Kasumi-1 (cell line): ENCODE measurements at places on chromosomes 1 and 21.
A peak's percentile ranks its signal among the peaks of the same experiment; 100 is the strongest.

DNA sequence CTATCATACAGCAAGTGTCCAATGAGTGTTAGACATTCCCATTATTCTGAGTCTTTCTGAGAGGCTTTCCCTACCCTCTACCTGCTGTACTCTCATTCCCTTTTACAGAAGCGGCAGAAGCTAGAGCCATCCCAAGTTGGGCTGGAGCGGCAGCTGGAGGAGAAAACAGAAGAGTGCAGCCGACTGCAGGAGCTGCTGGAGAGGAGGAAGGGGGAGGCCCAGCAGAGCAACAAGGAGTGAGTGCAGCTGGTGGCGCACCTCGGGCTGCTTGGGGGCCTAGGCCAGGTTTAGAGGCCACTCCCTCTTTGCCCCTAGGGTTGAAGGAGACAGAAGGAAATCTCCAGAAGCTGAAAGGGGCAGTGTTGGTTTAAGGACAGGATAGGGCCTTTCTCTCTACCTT lies 12.1 kb downstream of the CGN start:
- no peak for DNase-seq

DNA sequence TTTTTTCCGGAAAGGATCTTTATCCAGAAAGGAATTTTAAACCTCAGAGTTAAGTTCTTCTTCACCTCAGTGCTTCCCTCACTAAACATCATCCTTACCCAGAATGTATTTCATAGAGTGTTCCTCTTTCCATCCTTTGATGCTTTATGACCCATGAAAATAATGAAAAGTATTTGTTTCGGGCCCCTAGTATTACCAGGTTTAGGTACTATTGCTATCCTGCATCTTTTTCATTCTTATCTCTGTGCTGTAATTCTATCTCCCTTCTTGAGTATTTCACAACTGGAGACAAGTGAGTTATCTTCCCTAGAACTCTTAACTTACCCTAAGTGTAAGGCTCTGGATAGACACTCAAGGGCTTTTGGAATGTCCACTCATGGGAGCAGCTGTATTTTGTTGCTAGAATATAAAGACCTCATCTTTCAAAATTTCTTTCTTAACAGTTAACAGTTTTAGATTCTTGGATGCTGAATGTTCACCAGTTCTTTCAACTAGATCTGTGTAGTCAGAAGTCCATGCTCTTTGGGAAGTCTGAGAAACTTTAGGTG lies 26.2 kb downstream of the UCK2 start:
- no peak for DNase-seq

DNA sequence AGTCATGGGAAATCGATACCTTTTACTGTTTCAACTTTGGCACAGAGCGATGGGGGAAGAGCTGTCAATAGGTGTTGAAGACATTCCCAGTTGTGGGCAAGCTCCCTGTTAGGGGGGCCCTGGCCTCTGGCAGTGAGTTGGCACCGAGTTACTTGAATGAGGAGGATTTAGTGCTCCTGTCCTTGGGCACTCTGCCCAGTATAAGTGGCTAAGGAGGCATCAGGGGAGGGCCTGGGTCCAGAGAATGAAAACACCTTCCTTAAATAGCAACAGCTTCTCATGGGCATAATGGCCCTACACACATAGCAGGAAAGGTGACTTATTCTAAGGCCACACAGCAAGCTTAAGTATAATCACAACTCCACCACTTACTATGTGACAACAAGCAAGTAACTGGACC lies 664.4 kb downstream of the PTPRU start:
- DNase-seq: no peak

DNA sequence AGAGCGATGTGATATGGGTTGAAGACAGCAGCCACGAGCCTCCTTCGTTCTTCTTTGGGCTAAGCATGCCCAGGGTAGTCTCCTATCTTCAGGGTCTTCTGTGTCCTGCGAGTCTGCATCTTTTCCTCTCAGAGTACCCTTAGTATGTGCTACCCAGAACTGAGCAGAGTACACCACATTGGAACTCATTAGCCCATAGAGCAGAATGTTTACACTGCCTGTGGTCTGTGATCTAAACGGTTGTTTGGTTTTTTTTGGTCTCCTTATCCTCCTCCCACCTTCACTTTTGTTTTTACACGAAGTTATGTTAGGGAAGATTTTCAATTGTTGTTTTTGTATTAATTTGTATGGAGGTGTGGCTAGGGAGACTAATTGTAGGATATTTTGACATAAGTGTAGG lies 126.4 kb downstream of the NEK7 start:
- no peak for DNase-seq

- peak; percentile 82 for DNase-seq
These were observed 8.5 kb downstream of the FBXO2 start for GRCh38 chr1:11645670-11646265.

DNA sequence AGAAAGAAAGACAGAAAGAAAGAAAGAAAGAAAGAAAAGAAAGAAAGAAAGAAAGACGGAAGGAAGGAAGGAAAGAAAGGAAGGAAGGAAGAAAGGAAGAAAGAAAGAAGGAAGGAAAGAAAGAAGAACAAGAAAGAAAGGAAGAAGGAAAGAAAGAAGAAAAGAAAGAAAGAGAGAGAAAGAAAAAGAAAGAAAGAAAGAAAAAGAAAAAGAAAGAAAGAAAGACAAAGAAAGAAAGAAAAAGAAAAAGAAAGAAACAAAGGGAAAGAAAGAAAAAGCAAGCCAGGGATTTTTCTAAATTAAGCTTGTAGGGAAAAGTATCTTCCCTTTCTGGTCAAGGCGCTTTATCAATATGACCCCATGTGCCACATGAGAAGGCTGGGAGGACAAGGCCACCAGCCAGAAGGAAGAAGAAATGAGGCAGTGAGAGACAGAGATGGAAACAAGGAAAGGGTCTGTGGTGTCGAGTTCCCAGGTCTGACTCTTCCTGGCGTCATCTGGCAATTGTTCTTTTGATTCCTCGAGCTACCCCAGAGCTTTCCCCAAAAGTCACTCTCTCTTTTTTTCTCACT lies 88.4 kb upstream of the LPGAT1 start:
- DNase-seq: no peak

DNA sequence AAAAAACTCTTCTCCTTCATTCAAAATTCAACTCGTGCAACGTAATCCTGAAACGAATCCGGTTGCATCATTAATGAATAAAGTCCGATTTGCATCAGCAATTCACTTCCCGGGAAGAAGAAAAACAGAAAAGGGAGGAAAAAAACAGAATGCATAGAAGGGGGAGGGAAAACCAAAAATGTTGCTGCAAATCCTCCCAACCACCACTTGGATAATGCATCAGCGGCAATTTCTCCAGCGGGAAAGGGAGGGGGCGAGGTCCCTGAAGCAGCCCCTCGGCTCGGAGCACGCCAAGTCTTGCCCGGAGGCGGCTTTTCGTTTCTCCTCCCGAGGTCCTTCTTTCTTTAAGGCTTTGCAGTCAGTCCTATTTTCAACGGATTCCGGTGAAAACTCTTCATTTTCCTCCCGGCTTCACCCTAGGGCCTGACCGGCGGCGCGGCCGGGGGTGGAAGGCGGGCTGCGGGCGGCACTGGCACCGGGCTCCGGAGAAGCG lies 723 bp downstream of the CDC42BPA start:
- peak; percentile 21 for DNase-seq

GRCh38 chr1:167720965-167721616 lies 691 bp upstream of the MPZL1 start:
- peak; percentile 38 for DNase-seq

- no peak for DNase-seq
These were observed 41.7 kb upstream of the GPR153 start for GRCh38 chr1:6302568-6302967.

- DNase-seq: no peak
These were observed 2129.8 kb downstream of the NCAM2 start for GRCh38 chr21:23127973-23128372.

- DNase-seq: no peak
These were observed 859.3 kb downstream of the KCNT2 start for GRCh38 chr1:195748969-195749368.

GRCh38 chr1:15684042-15684461 lies at the start of gene PLEKHM2:
Gene PLEKHM2 (plus strand): TSS chr1:15684320. CDS start chr1:15684559, 239 bp downstream.
- DNase-seq: peak; percentile 16

DNA sequence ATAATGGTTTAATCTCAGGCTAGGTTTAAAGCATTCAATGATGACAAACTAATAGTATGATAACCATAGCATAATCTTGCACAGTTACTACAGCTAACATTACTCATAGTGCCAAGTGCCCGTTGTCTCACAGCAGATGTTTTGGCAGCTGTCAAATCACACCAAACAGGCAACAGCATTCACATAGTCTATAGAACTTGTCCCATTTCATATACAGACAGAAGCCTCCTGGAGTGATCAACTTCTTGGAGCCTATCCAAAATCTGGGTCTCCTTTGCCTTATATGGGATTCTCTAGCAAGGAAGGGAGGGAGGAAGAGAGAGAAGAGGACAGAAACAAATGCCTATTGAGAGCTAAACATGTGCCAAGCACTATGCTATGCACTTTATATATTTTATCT lies 250.6 kb upstream of the ZP4 start:
- no peak for DNase-seq

- no peak for DNase-seq
These were observed 119.1 kb downstream of the PTPRU start for GRCh38 chr1:29355375-29355774.

DNA sequence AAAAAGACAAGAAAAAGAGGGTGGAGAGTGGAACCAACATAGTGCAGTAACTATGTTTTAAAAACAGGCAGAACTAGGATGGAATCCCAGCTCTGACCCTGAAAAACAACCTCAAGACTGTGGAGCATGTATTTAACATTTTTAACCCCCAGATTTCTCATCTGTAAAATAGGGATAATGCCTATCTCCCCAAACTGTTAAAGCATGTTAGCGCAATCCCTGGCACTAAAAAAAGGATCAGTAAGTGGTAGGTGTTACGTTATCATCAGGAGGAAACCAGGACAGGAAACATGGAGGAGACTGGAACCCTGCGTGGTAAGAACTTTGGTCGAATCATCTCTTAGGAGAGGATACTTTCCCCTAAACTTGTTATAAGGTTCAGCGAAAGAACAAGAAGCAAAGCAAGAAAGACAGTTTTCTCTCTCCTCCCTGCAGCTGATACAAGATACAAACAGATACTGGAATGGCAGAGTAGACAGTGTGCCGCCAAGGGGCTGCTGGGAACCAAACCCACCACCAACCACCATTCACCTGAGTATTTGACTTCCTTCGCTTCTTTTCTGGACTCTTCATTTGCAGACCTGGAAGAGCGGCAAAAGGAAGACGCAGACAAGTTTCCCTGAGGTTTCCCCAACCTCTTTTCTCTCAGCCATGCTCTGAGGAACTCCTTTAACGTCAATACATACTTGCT lies 991 bp downstream of the PYGO2 start:
- DNase-seq: peak; percentile 35

DNA sequence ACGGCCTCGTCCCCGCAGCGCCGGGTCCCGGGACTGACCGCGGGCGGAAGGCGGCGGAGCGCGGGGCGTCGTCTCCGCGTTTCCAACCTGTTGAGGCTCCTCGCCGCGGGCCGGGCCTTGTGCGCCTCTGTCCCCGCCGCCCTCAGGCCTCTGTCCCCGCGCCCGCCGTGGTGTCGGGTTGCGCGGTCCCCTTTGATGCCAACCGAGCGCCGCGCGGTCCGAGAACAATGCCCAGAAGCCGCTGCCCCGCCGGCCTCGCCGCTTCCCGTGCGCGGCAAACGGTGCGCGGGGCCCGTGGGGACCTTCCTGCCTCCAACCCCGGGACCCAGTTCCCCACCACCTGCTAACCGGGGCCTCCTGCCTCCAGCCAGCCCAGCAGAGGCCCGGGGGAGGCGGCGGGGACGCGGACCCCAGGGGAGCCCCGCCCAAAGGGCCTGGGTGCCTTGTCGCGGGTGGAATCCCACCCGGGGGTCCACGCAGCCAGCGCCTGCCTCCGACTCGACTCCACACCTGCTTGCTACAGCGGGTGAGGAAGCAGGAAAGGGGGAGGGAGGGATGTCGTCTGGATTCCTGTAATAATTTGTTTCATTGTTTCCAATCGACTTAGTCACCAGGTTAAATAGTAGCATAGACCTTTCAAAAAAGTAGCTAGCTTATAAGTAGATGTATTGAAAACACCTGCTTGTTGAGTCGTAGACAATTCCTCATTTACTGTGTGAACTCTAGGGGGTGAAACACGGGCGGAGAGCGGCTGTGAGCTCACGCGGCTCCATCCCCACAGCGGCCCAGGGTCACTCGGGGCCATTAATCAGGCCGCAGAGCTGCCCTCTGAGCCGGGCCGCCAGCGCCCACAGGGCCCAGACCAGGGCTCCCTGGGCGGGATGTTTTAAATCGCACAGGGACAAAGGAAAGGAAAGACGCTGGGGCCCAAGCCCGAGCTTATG lies 1.1 kb downstream of the COL18A1 start:
- DNase-seq: no peak

- peak; percentile 33 for DNase-seq
These were observed 3.3 kb upstream of the ZBTB18 start for GRCh38 chr1:244047621-244048255.

GRCh38 chr1:81548918-81549587 lies 251.7 kb upstream of the ADGRL2 start:
- DNase-seq: no peak
